ENCODE measurements at places on chromosomes 1 and 21.

- DNase-seq: no peak
These were observed 85.0 kb downstream of the PRDM2 start for GRCh38 chr1:13784971-13785370.

GRCh38 chr1:202184750-202185460, 8.7 kb upstream of the LGR6 start:
- peak; percentile 86 for DNase-seq

GRCh38 chr1:33984906-33985565, 121.2 kb downstream of the HMGB4 start:
- DNase-seq: no peak

- DNase-seq: peak; percentile 55
These were observed 4.0 kb downstream of the GLMP start for GRCh38 chr1:156291226-156292061.

DNA sequence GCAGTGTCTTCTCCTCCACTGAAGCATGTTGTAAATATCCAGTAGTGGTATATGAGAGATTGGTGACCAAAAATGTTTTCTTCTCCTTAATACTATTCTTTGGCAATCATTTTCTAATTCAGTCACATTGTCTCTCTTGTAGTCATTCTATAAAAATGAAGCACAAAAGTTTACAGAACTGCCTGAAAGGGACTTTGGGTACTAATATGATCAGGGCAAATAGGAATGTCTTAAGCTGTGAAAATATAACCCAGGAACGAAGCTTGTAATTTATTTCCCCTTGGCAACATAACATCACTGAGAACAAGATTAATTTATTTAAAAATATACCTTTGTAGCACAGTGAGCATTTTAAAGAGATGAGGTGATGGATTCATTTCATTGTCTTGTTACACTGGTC, 4.9 kb downstream of the B3GALT2 start:
- no peak for DNase-seq

GRCh38 chr1:77416692-77417450, 135.1 kb downstream of the AK5 start:
- DNase-seq: no peak

- no peak for DNase-seq
These were observed 41.7 kb downstream of the NFIA start for GRCh38 chr1:61124078-61124477.

- DNase-seq: peak; percentile 35
These were observed 137.8 kb downstream of the GALNT2 start for GRCh38 chr1:230204842-230205241.

DNA sequence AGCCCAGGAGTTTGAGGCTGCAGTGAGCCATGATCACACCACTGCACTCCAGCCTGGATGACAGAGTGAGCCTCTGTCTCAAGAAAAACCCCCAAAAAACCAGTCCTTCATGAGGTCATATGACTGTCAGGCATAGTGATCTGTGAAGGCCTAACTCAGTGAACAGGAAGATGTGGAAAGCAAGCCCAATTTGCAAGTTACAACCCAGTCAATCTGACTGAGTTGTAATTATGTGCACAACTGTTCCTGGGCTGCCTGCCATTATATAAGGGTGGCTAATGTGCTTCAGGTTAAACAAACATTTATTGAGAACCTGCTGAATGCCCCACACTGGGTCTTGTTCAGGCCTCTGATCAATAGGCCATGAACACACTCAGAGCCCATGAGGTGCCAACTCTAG, 38.2 kb upstream of the KIRREL1 start:
- no peak for DNase-seq

DNA sequence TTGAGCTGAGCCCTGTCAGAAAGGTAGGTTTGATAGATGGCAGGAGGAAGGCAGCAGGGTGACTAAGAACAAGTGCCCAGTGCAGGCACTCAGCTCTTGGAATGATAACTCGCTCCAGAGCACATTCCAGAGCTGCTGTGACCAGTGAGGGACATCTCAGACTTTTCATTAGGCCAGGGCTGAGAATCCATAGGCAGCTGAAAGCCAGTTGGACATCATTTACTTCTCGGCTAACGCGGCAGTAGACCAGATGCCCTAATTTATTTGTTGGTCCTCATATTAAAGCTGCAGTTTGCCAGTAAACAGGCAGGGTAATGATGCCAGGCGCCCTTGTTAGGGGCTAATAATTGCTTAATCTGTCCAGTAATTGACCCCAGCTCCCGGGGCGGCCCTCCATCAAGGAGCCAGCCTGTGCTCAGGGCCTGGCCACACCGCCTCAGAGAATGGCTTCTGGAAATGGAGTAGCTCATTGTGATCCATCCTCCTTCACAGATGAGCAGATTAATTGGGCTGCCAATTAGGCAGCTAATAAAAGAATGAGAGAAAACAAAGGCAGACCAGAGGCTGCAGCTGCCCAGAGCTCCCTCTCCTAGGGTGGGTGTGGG, 122.0 kb downstream of the BEND5 start:
- no peak for DNase-seq

GRCh38 chr1:12356004-12356890, 126.4 kb downstream of the VPS13D start:
- no peak for DNase-seq

- no peak for DNase-seq
These were observed 400.0 kb upstream of the TMPRSS15 start for GRCh38 chr21:18803624-18804023.

DNA sequence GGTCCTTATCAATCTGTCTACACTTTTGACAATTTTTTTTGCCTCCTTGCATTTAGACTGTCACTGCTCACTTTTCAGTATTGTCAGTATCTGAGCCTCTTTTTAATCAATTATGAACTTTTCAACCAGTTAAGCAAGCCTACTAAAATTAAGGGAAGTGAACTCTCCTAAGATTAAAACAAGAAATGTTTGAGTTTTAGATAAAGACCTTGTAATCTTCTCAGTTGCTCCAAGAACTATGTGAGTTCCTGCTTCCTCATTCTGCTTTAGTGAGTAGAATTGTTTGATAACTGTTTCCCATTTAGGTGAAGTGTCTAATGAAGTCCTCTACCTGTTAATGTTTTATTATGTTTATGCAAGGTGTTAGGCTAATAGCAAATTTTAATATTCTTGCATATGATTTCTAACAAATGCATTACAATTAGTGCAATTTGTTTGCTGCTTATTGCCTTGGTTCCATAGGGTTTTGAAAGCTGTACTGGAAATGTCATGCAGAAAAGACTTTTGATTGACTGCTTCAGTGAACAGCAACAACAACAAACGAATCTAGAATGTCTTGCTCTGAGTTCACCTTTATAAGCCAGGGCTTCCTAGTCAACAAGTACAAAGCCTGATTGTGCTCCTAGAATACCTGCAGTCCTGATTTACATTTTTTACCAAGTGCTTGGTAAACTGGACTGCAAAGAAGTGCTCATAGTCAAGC, 40.9 kb downstream of the PLA2G4A start:
- no peak for DNase-seq

DNA sequence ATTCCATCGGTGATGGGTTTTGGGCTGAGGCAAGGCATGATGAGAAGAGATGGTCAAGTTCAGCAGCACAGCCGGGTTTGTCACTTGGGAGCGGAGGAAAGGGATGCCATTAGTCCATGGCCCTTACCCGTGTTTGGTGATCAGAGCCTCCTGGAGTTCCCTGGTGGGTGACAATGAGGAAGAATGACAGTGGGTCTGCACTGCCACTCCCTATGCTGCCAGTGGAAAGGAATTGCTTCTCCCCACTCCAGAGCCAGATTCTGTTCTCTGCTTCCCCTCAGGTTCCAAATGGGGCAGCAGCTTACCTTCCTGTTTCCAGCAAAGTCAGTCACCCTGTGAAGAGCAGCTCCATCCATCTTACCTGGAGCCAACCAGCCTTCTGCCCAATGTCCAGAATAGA, 393.1 kb downstream of the PTPRU start:
- no peak for DNase-seq

- DNase-seq: no peak
These were observed 762.6 kb downstream of the USP25 start for GRCh38 chr21:16492356-16492755.

DNA sequence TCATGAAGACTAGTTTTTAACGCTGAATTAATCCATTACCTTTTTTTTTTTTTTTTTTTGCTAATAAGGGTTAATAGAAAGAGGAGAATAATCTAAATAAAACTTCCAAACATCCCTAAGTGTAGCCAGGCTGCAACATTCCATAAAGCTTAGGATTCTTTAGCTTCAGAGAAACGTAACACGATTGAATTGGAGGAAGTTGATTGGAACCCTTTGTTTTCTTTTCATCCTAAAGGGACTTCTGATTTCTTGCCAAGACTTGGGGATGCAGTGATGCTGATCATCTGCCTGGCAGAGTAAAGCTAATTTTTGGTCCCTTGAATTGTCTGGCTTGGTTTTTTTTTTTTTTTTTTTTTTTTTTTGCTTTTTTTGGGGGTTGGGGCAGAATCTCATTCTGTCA, 142.9 kb downstream of the VPS13D start:
- no peak for DNase-seq

GRCh38 chr21:45417256-45417950, 12.4 kb downstream of the COL18A1 start:
- no peak for DNase-seq

DNA sequence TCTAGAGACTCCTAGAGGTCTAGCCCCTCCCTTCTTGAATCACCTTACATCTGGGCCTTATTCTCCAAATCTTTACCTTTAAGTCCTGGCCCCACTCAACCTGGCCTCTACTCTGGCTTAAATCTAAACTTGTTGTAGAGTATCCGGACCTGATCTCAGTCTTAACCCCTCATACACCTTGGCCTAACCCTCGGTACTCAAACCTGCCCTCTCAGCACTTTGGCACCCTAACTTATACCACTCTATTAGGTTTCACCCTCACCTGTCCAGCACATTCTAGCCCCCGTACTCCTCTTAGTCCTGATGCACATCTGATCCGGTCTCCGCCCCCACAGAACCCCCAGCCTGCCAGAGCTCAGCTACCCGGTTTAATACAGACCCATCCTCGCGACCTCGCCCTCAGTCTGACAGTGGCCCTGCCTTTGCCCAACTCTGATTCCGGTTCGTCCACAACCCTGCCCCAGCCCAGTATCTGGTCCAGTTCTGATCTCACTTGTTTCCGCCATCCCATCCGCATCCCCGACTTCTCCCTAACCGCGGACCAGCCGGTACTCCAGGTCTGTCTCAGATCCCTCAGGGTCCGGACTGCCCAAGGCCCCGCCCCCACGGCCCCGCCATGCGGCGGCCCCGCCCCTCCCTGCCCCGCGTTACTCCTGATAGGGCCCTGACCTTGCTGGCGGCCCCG, 1.5 kb downstream of the TRIM62 start:
- DNase-seq: no peak

DNA sequence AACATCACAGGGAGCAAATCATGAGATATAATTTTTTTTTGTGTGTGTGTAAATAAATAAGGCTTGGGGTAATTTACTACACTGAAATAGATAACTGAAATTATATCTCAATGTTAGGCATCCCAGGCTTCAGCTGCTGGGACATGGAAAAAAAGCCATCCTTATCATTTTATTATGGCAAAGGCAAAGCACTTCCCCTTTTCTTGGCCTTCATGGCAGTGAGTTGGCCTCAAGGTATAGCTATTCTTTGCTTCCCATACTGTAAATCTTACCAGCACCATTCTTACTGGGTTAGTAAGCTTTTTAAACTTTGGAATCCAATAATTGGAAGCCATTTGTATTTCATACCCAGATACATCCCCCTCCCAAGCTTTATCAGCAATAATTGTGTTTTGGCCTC, 29.0 kb downstream of the RBM11 start:
- no peak for DNase-seq

- no peak for DNase-seq
These were observed 7.9 kb upstream of the LORICRIN start for GRCh38 chr1:153251562-153251961.

GRCh38 chr1:41345434-41346075, 15.7 kb upstream of the FOXO6 start:
- DNase-seq: no peak

DNA sequence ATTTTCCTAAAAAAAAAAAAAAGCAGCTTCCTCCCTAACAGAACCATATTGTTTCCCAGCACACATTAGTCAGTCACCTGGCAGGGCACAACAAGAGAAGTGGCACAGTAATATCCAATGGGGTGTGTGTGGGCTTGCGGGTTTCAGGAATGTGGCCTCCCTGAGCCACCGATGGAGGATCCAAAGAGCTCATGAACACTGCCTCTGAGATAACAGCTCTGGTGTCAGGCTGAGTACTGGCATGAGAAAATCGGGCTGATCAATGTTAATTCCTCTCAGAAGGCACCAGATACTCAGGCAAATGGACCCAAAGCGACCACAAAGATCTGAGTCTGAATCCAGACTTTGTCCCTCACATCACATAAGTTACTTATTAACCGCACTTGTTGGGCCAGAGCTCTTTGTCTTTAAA, 2.2 kb upstream of the LYPD8 start:
- DNase-seq: no peak

DNA sequence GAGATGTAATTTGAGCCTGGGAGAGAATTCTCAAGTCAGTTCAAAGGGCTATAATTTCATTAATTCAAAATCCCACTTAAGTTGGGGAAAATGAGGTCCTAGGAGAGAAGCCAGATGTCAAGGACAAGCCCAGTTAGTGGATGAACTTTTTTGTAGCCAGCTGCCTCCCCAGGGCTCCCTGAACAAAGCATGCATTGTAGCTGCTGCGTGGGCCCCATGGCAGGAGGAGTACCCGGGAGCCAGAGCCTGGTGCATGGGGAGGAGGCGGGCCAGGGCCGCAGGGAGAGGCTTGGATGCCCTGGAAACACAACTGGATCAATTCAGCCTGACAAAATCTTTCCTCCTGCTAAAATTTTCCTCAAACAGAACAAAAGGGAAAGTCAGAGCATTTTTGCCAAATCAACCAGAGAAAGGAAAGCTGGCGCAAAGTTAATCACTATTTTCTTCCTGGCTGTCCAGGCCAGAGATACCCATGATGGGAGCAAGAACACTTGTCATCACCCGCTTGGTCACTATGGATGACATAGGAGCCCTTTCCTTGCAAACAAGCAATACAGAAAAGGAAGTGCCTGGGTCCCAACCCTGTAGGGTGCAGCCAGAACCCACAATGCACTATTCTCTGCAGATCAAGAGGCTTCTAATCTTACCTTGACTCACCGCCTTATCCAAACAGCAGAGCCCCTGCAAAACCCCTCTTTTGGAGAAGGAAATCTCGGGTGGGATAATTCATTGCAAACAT, 248.1 kb upstream of the RAB4A start:
- no peak for DNase-seq

DNA sequence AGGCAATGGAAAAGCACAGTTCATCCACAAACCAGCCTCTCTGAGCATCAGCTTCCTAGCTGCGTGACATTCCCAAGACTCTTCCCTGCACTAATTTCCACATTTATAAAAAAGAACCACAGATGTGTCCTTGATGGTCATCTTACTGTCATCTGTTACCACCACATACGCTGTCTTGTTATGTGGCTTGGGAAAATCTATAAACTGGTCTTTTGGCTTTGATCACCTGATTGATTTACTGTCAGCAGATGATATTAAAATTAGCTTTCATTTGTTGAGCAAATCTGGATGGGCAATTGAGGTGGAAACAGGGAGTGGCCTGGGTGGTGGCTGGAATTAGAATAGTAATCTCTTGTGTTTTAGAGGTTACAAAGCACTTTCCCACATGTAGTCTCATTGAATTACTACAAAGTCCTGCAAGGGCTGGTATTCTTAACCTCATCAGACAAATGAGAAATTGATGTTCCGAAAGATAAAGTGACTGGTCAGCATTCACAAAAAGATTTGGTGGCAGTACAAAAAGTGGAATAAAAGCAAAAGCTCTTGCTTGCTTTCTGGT, 231.7 kb upstream of the SGIP1 start:
- DNase-seq: no peak

All from NCI-H510A (cell line).